Spleen (tissue), 13 donors: ENCODE measurements at places on chromosomes 7 and 10. TPM values are rescaled to one million over a fixed set of nuclear protein-coding genes. Genes with fewer than 3 reads are reported as not detected.

DNA sequence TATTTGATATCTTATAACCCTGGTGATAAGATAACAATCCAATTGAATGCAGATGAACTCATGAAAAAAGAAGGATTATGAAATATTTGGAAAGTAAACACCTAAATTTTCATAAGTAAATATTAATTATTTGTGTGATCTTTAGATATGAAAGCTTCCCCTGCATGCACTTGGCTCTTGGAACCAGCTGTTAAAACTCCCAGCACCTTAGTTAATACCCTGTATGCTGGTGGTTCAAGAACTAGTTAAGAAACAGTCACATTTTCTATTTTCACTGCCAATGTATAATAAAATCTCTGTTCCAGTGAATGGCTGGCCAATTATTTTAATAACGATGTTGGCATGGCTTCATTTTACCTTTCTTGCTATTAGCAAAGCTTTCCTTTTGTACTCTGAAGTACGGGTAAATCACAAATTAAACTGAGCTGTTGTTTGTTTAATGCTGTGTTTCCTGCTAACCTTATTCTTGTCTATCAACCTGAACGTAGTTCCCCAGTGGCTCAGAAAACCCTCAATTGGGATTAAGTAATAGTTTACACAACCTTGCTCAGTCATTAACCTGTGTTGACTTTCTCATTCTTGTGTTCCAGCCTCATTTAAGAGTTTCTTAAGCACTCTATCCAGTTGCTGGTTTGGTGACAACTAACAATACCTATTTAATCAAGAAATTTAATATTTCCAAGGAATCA lies 38.9 kb downstream of the MET start:
- H3K4me1 ChIP-seq, result no peaks in the 10 kb centered on the region
- no peaks in the 10 kb centered on the region for H3K36me3 ChIP-seq
- no peak for DNase-seq
- H3K27me3 ChIP-seq, result no peaks in the 10 kb centered on the region
- no peak overlapping the region for H3K27ac ChIP-seq
- no peak overlapping the region for H3K4me3 ChIP-seq

GRCh38 chr7:4817178-4817901 lies 41.9 kb downstream of the AP5Z1 start:
- no peaks in the 10 kb centered on the region for H3K4me1 ChIP-seq
- no peak overlapping the region for H3K4me3 ChIP-seq
- DNase-seq, result no peak
- no peak overlapping the region for H3K27ac ChIP-seq

- H3K4me1 ChIP-seq, result no peaks in the 10 kb centered on the region
- H3K27me3 ChIP-seq, result no peaks in the 10 kb centered on the region
- no peak overlapping the region for H3K4me3 ChIP-seq
- DNase-seq, result no peak
- H3K27ac ChIP-seq, result no peak overlapping the region
Measured at GRCh38 chr10:95413588-95413987, 122.8 kb upstream of the PDLIM1 start.

- H3K4me1 ChIP-seq, result no peaks in the 10 kb centered on the region
- DNase-seq, result no peak
- H3K4me3 ChIP-seq, result no peak overlapping the region
- no peaks in the 10 kb centered on the region for H3K27me3 ChIP-seq
- H3K36me3 ChIP-seq, result no peaks in the 10 kb centered on the region
Measured at GRCh38 chr7:46080595-46081159, 159.6 kb upstream of the IGFBP3 start.

GRCh38 chr7:158281441-158281840 lies 306.2 kb downstream of the PTPRN2 start:
- H3K27me3 ChIP-seq, result no peaks in the 10 kb centered on the region
- H3K4me1 ChIP-seq, result no peaks in the 10 kb centered on the region
- DNase-seq, result peak; percentile 59
- no peak overlapping the region for H3K4me3 ChIP-seq
- H3K27ac ChIP-seq, result no peak overlapping the region
- no peaks in the 10 kb centered on the region for H3K36me3 ChIP-seq

- H3K36me3 ChIP-seq, result no peaks in the 10 kb centered on the region
- H3K4me1 ChIP-seq, result peaks cover 35% of the 10 kb centered on the region
- H3K27ac ChIP-seq, result no peak overlapping the region
Measured at GRCh38 chr7:37550872-37551271, 102.2 kb upstream of the ELMO1 start.

The SLC35G1 gene
- 1.2 TPM for polyA plus RNA-seq

GRCh38 chr10:4194231-4194630 lies 409.2 kb upstream of the KLF6 start:
- H3K4me1 ChIP-seq, result no peaks in the 10 kb centered on the region
- DNase-seq, result no peak
- H3K36me3 ChIP-seq, result no peaks in the 10 kb centered on the region
- H3K27me3 ChIP-seq, result no peaks in the 10 kb centered on the region
- H3K4me3 ChIP-seq, result no peak overlapping the region

DNA sequence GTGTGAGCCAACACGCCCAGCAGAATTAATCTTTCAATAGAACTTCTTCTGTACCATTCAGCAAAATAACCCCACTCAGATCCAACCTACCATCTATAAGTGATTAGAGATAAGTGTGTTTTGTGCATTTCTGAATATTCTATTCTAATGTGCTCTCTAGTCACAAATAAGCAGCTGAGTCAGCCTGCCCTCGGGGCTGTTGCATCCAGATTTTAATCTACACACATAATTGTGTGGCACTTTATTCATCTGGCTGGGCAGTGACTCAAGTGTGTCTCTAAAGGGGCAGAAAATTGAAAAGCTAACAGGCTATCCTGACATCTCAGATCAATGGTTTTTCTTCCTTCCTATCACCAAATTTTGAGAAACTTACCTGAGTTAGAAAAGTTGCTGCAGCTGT lies 60.3 kb downstream of the PRR15 start:
- H3K27me3 ChIP-seq, result no peaks in the 10 kb centered on the region
- no peak for DNase-seq
- H3K27ac ChIP-seq, result no peak overlapping the region
- H3K36me3 ChIP-seq, result no peaks in the 10 kb centered on the region
- H3K4me3 ChIP-seq, result no peak overlapping the region
- no peaks in the 10 kb centered on the region for H3K4me1 ChIP-seq

The MPP7 gene
- polyA plus RNA-seq, result 0.48 TPM

- no peak overlapping the region for H3K4me3 ChIP-seq
- DNase-seq, result no peak
- H3K36me3 ChIP-seq, result no peaks in the 10 kb centered on the region
Measured at GRCh38 chr10:28601012-28601411, 68.1 kb downstream of the WAC start.

The TLL2 gene
- polyA plus RNA-seq, result 0.23 TPM

The COL17A1 gene
- 0.50 TPM for polyA plus RNA-seq

The SCART1 gene
- 0.36 TPM for polyA plus RNA-seq

DNA sequence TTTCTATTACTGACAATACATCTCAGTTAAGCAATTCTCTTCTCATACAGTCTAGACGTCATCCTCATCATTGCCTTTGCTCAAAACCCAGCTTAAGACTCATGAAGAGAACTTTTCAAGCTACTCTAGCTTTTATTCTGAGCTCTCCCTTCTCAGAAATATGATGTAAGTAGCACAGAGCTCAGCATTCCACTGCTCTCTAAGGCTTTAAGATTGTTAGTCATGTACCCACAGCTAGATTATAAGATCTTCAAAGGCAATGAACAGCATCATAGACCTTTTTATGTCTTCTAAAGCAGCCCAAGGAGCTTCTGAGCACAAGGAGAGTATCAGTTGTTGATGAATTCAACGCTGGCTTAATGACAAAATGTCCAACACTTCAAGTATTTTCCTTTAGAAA lies 119.3 kb downstream of the NRP1 start:
- peak overlapping the region; percentile 12 for H3K27ac ChIP-seq
- no peaks in the 10 kb centered on the region for H3K36me3 ChIP-seq
- H3K4me1 ChIP-seq, result peaks cover 47% of the 10 kb centered on the region
- DNase-seq, result no peak
- no peaks in the 10 kb centered on the region for H3K27me3 ChIP-seq

The CALML3 gene
- polyA plus RNA-seq, result 0.10 TPM

The TRPV5 gene
- 0.03 TPM for polyA plus RNA-seq

The PTF1A gene
- not detected for polyA plus RNA-seq

The FAM24B gene
- 8.2 TPM for polyA plus RNA-seq

DNA sequence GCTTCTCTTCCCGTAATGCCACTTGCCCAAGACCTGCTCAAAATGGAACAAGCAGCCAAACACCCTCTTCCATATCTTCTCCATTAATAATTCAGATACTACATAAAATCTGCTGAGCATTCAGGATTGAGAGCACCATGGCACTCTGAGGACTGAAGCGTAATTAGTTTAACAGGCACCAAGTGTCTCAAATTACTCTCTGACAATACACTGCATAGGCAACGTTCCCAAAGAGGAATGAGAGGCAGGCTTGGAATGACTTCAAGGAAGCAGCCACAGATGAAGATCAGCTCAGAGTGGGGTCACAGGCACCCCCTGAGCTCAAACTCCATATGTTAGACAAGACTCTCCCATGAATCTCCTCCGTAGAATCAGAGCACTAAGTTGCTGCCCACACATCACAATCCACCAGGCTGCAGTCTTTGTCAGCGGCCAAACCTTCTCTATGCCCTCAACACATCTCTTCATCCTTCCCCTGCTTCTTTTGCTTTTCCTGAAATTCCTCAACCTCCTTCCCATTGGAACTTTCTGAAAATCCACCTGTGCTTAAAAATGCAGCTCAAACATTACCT lies 4.7 kb upstream of the ABLIM1 start:
- no peak overlapping the region for H3K4me3 ChIP-seq
- H3K36me3 ChIP-seq, result no peaks in the 10 kb centered on the region
- H3K27me3 ChIP-seq, result no peaks in the 10 kb centered on the region
- no peak overlapping the region for H3K27ac ChIP-seq
- H3K4me1 ChIP-seq, result no peaks in the 10 kb centered on the region
- DNase-seq, result no peak

The EBF3 gene
- 0.19 TPM for polyA plus RNA-seq

- no peaks in the 10 kb centered on the region for H3K4me1 ChIP-seq
Measured at GRCh38 chr10:2121929-2122328, 384.6 kb upstream of the ADARB2 start.

DNA sequence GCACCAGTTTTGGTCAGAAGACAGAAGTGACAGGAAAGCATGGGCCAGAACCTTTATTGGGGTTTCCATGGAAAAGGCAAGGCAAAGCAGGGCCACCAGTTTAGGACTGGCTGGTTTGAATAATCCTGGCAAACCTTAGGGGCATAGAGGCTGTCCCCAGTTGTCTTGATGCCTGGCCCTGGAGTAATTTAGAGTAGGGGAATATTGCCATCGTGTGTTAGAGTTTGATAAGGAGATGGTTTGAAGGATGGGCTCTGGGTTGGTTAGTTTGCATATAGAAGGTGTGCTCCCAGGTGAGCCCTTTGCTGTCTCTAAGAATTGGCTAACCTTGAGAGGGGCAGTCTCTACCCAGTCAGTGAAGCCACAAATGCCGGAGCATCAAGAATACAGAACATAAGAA lies 79.6 kb downstream of the ZNF777 start:
- DNase-seq, result no peak
- no peaks in the 10 kb centered on the region for H3K36me3 ChIP-seq
- no peaks in the 10 kb centered on the region for H3K27me3 ChIP-seq

DNA sequence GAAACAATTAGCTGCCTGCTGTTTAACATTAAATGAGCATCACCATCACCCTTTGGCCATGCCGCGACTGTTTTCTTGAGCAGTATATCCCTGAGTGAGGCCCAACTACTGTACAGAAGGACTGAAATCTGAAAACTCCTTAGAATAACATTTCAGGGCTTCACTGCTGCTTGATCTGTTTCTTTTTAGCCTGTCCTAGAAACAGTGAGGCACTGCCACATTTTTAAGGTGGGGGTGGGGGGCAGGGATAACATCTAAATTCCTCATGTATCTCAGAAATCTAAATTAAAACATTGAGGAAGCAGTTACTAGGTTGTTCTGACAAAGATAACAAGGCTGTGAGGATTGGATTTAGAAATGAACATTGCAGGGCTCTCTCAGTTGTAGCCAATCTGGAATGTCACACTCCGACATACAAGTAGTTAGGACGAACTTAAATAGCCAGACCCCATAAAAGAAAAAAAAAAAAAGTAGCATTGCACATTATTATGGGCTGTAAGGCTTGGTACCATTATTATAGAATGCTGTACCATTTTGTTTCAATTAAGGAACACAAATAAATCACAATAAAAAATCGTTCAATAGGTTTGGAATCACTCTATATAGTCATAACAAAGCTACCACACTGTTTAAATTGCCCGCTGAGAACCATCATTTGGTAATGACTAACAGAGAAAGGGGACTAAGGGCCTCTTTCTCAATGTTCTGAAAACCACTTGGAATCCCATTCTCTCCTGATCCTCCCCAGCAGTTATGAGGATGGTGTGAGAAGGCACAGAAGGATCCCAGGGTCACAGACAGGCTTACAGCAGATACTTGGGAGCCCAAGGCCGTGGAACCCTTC lies 256.1 kb downstream of the INHBA start:
- no peak overlapping the region for H3K27ac ChIP-seq
- no peaks in the 10 kb centered on the region for H3K36me3 ChIP-seq
- DNase-seq, result no peak
- H3K4me1 ChIP-seq, result no peaks in the 10 kb centered on the region

- H3K4me3 ChIP-seq, result no peak overlapping the region
- H3K36me3 ChIP-seq, result no peaks in the 10 kb centered on the region
- no peaks in the 10 kb centered on the region for H3K27me3 ChIP-seq
- H3K27ac ChIP-seq, result no peak overlapping the region
- H3K4me1 ChIP-seq, result no peaks in the 10 kb centered on the region
- no peak for DNase-seq
Measured at GRCh38 chr7:47185839-47186238, 396.1 kb downstream of the TNS3 start.

DNA sequence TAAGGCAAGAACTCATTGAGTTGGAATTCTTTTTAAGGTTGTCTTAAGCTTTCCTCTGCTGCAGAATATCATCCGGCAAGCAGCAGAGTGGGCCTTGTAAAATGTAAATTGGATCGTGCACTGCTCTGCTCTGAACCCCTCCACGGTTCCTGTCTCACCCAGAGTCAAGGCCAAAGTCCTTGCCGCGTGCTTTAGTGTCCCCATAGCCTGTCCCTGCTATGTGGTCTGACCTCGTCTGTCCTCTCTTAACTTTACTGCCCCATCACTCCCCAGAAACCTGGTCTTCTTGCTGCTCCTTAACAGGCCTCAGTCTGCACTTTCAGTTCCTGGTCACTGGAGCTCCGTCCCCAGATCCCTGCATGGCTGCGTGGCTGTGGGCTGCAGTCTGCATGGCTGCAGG lies 121.6 kb upstream of the SDK1 start:
- no peaks in the 10 kb centered on the region for H3K36me3 ChIP-seq
- H3K4me1 ChIP-seq, result no peaks in the 10 kb centered on the region
- no peak for DNase-seq
- H3K4me3 ChIP-seq, result no peak overlapping the region
- H3K27ac ChIP-seq, result no peak overlapping the region

GRCh38 chr10:22002591-22003176 lies 846 bp downstream of the DNAJC1 start:
- no peaks in the 10 kb centered on the region for H3K36me3 ChIP-seq
- H3K4me3 ChIP-seq, result peak overlapping the region; percentile 94
- H3K27me3 ChIP-seq, result no peaks in the 10 kb centered on the region
- no peak for DNase-seq
- peak overlapping the region; percentile 94 for H3K27ac ChIP-seq
- H3K4me1 ChIP-seq, result peaks cover 36% of the 10 kb centered on the region
